Islet precursor cell (in vitro differentiated cells): ENCODE measurements at places on chromosomes 1 and 21.

GRCh38 chr1:85307987-85308832 is 31.8 kb upstream of the BCL10 start:
- peak; percentile 95 for DNase-seq

DNA sequence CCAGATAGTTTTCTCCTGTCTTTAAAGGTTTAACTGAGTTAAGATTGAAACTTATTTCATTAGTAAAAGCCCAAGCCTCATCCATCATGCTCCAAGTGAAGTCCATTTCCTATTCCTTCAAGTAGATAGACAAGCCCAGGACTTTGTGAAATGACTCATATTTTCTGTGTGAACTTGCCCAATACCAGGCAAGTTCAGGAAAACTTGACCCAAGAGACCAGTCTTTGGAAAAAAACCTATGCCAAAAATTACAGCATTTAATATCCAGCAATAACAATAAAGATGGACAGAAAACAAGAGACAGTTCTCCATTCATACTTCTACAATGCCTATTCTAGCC is 405 bp upstream of the RAB29 start:
- no peak for DNase-seq

- peak; percentile 82 for DNase-seq
These were observed 1.1 kb downstream of the GFI1 start for GRCh38 chr1:92485381-92486250.

GRCh38 chr21:41941941-41942340 is 11.9 kb downstream of the C2CD2 start:
- DNase-seq = no peak

- no peak for DNase-seq
These were observed 19.1 kb upstream of the NRDC start for GRCh38 chr1:51897699-51898031.

- no peak for DNase-seq
These were observed 2.4 kb downstream of the TNFAIP8L2 start for GRCh38 chr1:151158751-151159251.

GRCh38 chr1:225896937-225897549 is 8.1 kb upstream of the LEFTY1 start:
- no peak for DNase-seq

- peak; percentile 85 for DNase-seq
These were observed at the start of gene HP1BP3 for GRCh38 chr1:20787029-20787839. HP1BP3 (minus strand) TSS chr1:20787307; CDS start chr1:20780440, 6,867 bp downstream.

GRCh38 chr1:66292944-66293343 is 241.0 kb upstream of the SGIP1 start:
- DNase-seq = peak; percentile 68
